Immature natural killer cell (primary cell): ENCODE measurements at places on chromosomes 1 and 21. TPM values are rescaled to one million over a fixed set of nuclear protein-coding genes. Genes with fewer than 3 reads are reported as not detected.

Gene MRPS15
- 59.8 TPM for polyA plus RNA-seq

Gene ANGPTL3
- not detected for polyA plus RNA-seq

Gene KRTAP21-2
- polyA plus RNA-seq = not detected

Gene KIAA0040
- 11.8 TPM for polyA plus RNA-seq

Gene CFHR1
- not detected for polyA plus RNA-seq

Gene PRR9
- polyA plus RNA-seq = not detected

Gene CCDC27
- polyA plus RNA-seq = not detected

Gene CFAP74
- not detected for polyA plus RNA-seq

Gene AMPD1
- polyA plus RNA-seq = not detected

GRCh38 chr1:107950464-107950863 is 14.5 kb downstream of the VAV3 start:
- peaks cover 80% of the 10 kb centered on the region for H3K4me1 ChIP-seq
- H3K36me3 ChIP-seq = no peaks in the 10 kb centered on the region
- DNase-seq = no peak
- H3K27ac ChIP-seq = peak overlapping the region; percentile 84

- H3K27ac ChIP-seq = no peak overlapping the region
- H3K27me3 ChIP-seq = peaks cover 4% of the 10 kb centered on the region
Measured at GRCh38 chr1:228308628-228309325, 97.9 kb downstream of the TRIM11 start.

DNA sequence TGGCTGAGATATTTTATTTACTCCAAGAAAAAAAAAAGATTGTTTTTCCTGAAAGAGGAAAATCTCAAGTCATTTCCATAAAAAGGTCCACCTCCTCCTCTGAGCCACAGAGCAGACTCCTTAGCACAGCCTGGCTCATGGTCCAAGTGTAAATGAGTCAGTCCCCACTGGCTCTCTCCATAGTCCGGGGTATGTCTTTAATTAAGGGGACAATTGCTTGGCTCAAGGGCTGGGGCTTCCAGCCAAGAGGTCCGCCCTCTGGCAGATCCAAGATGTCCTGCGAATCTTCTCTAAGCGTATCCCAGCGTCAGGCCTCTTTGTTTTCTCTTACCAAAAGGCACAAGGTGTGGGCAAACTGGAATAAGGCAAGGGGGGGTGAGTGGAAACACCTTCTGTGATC is 33.3 kb downstream of the FOXD2 start:
- H3K4me1 ChIP-seq = no peaks in the 10 kb centered on the region
- H3K4me3 ChIP-seq = no peak overlapping the region
- H3K27ac ChIP-seq = no peak overlapping the region
- no peaks in the 10 kb centered on the region for H3K36me3 ChIP-seq
- DNase-seq = no peak
- H3K27me3 ChIP-seq = peaks cover 5% of the 10 kb centered on the region

DNA sequence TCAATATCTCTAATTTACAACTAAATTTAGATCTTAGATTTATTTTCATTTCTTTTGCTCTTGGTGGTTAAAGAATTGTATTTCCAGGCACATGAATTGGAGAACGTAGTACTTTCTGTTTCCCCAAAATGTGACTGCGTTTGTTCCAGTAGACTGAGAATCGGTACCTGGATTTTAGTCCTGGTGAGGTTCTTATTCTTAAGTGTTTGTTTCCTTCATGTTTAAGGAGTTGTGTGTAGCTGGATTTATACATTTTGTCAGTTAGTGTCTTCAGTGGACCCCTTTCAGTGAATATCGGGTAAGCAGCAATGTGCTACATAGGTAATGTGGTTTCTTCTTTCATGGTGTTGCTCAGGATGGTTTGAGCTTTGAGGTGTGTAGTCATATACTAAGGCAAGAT is 6.8 kb downstream of the MIER1 start:
- peak overlapping the region; percentile 91 for H3K4me3 ChIP-seq
- H3K27me3 ChIP-seq = peaks cover 7% of the 10 kb centered on the region
- peaks cover 63% of the 10 kb centered on the region for H3K4me1 ChIP-seq
- DNase-seq = no peak
- peak overlapping the region; percentile 92 for H3K27ac ChIP-seq

- H3K4me3 ChIP-seq = no peak overlapping the region
- H3K4me1 ChIP-seq = no peaks in the 10 kb centered on the region
- no peak for DNase-seq
- H3K36me3 ChIP-seq = no peaks in the 10 kb centered on the region
- no peak overlapping the region for H3K27ac ChIP-seq
Measured at GRCh38 chr1:68961143-68961542, 464.3 kb upstream of the DEPDC1 start.

GRCh38 chr1:8423269-8423691 is 105.4 kb downstream of the SLC45A1 start:
- H3K27ac ChIP-seq = no peak overlapping the region
- H3K4me1 ChIP-seq = peaks cover 43% of the 10 kb centered on the region
- peaks cover 7% of the 10 kb centered on the region for H3K36me3 ChIP-seq
- DNase-seq = peak; percentile 50

- peak; percentile 45 for DNase-seq
- H3K4me1 ChIP-seq = peaks cover 70% of the 10 kb centered on the region
- peak overlapping the region; percentile 77 for H3K27ac ChIP-seq
Measured at GRCh38 chr21:33261635-33262034, 4.5 kb upstream of the IL10RB start.

GRCh38 chr1:108645564-108646184 is 15.2 kb downstream of the HENMT1 start:
- peak; percentile 36 for DNase-seq
- H3K27ac ChIP-seq = peak overlapping the region; percentile 100
- peaks cover 86% of the 10 kb centered on the region for H3K4me1 ChIP-seq
- peak overlapping the region; percentile 77 for H3K4me3 ChIP-seq
- H3K27me3 ChIP-seq = peaks cover 9% of the 10 kb centered on the region

GRCh38 chr21:44071359-44072104 is 35.7 kb upstream of the PWP2 start:
- H3K36me3 ChIP-seq = peaks cover 35% of the 10 kb centered on the region
- H3K4me3 ChIP-seq = no peak overlapping the region
- DNase-seq = no peak
- peaks cover 74% of the 10 kb centered on the region for H3K4me1 ChIP-seq

DNA sequence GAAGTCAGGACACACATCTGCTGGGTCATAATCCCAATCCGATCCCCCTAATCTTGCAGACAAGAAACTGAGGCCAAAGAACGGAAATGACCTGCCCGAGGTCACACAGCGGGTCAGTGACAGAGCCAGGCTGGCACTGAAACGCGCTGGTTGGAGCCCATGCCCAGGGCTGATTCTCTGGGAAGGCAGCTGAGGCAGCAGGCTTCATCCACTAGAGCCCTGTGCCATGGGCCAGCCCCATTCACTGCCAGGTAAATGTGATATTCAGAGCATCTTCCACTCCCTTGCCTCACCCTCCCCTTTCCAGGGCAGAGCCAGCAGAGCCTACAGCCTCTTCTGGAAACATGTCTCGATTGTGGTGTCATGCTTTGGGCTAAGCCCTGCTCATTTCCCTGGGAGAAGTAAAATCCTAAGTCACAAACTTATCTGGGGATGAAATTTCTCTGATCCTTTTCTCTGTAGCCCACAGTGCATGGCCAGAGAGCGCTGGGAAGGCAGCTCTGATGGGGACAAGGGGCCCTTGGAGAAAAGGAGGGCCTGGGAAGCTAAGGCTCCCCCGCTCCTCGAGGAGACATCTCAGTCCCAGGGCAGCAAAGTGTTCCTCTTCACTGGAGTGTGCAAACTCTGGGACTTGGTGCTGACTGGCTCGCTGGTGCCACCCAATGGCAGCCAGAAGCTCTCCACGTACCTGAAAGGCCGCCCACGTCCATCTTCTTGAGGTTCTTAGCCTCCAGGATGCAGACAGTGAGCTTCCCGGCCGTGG is 110.4 kb downstream of the SYT2 start:
- peaks cover 1% of the 10 kb centered on the region for H3K27me3 ChIP-seq
- H3K4me3 ChIP-seq = no peak overlapping the region
- H3K4me1 ChIP-seq = no peaks in the 10 kb centered on the region
- H3K27ac ChIP-seq = no peak overlapping the region
- peaks cover 27% of the 10 kb centered on the region for H3K36me3 ChIP-seq

DNA sequence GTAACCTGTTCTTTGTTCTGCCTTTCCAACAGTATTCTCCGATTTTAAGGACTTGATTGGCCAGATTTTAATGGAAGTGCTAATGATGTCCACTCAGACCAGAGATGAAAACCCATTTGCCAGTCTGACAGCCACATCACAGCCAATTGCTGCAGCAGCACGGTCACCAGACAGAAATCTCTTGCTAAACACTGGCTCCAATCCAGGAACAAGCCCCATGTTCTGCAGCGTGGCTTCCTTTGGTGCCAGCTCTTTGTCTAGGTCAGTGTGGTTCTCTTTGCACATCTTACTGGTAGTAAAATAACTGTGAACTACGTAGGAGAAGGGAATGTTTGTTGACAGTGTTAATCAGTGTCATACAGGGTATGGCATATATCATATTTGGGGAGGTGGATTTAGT is 72.7 kb downstream of the UBE4B start:
- DNase-seq = no peak
- H3K36me3 ChIP-seq = peaks cover 33% of the 10 kb centered on the region
- no peak overlapping the region for H3K4me3 ChIP-seq
- peak overlapping the region; percentile 8 for H3K27ac ChIP-seq

- H3K36me3 ChIP-seq = peaks cover 4% of the 10 kb centered on the region
- H3K4me1 ChIP-seq = peaks cover 43% of the 10 kb centered on the region
- H3K27ac ChIP-seq = peak overlapping the region; percentile 98
- peaks cover 4% of the 10 kb centered on the region for H3K27me3 ChIP-seq
- DNase-seq = no peak
Measured at GRCh38 chr1:32220746-32221580, 1.2 kb downstream of the TMEM234 start.

- no peak overlapping the region for H3K4me3 ChIP-seq
- DNase-seq = no peak
- no peaks in the 10 kb centered on the region for H3K36me3 ChIP-seq
- no peak overlapping the region for H3K27ac ChIP-seq
Measured at GRCh38 chr1:115466433-115466832, 128.4 kb upstream of the NGF start.

GRCh38 chr1:32742956-32743355 is 40.4 kb upstream of the SYNC start:
- peak overlapping the region; percentile 64 for H3K4me3 ChIP-seq
- DNase-seq = no peak
- peaks cover 2% of the 10 kb centered on the region for H3K27me3 ChIP-seq
- H3K36me3 ChIP-seq = no peaks in the 10 kb centered on the region
- peaks cover 7% of the 10 kb centered on the region for H3K4me1 ChIP-seq

- DNase-seq = no peak
- H3K27ac ChIP-seq = no peak overlapping the region
- H3K27me3 ChIP-seq = peaks cover 7% of the 10 kb centered on the region
Measured at GRCh38 chr1:162276493-162276892, 100.2 kb downstream of the SPATA46 start.

DNA sequence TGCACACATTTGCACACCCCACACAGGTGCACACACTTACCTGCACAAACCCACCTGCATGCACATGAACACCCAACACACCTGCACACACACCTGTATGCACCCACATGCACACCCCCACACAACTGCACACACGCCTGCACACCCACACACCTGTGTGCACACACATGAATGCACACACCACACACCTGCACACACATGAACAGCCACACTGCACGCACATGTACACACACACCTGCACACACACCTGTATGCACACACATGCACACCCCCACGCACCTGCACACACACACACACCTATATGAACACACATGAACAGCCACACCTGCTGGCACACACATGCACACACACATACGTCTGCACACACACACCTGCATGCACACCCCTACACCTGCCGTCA is 17.9 kb upstream of the TTC34 start:
- no peak overlapping the region for H3K27ac ChIP-seq
- peaks cover 7% of the 10 kb centered on the region for H3K27me3 ChIP-seq
- no peaks in the 10 kb centered on the region for H3K36me3 ChIP-seq
- H3K4me1 ChIP-seq = no peaks in the 10 kb centered on the region
- no peak overlapping the region for H3K4me3 ChIP-seq

- H3K4me1 ChIP-seq = peaks cover 18% of the 10 kb centered on the region
- DNase-seq = peak; percentile 39
- H3K4me3 ChIP-seq = peak overlapping the region; percentile 53
Measured at GRCh38 chr21:42439284-42440186, 35.8 kb downstream of the UBASH3A start.

- no peak overlapping the region for H3K27ac ChIP-seq
- peaks cover 88% of the 10 kb centered on the region for H3K4me1 ChIP-seq
- H3K27me3 ChIP-seq = no peaks in the 10 kb centered on the region
- H3K36me3 ChIP-seq = no peaks in the 10 kb centered on the region
Measured at GRCh38 chr1:45678489-45678888, 7.8 kb downstream of the GPBP1L1 start.

- peaks cover 3% of the 10 kb centered on the region for H3K27me3 ChIP-seq
- H3K36me3 ChIP-seq = no peaks in the 10 kb centered on the region
- H3K4me3 ChIP-seq = no peak overlapping the region
- H3K27ac ChIP-seq = no peak overlapping the region
- H3K4me1 ChIP-seq = no peaks in the 10 kb centered on the region
Measured at GRCh38 chr21:27498025-27498424, 531.1 kb upstream of the ADAMTS5 start.

DNA sequence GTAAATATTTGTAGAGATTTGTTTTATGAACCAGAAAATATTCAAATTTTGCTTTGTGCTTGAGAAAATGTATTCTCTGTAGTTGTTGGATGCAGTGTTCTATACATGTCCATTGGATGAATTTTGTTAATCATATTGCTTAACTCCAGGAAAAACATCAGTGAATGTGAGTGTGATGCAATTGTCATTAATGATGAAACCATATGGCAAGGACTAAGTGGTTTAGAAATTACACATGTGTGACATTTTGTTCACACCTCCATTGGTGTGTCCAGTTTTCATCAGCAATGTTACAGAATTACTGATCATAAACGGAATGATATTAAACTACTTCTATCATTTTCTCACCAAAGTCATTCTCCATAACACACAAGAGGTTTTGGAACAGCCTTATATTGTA is 151.8 kb upstream of the ST6GALNAC5 start:
- H3K27me3 ChIP-seq = peaks cover 1% of the 10 kb centered on the region
- H3K27ac ChIP-seq = no peak overlapping the region
- no peak for DNase-seq
- H3K4me1 ChIP-seq = no peaks in the 10 kb centered on the region
